ENCODE measurements at places on chromosomes 1 and 21.

GRCh38 chr1:174165471-174166137, 6.3 kb downstream of the RABGAP1L start:
- no peak for DNase-seq

DNA sequence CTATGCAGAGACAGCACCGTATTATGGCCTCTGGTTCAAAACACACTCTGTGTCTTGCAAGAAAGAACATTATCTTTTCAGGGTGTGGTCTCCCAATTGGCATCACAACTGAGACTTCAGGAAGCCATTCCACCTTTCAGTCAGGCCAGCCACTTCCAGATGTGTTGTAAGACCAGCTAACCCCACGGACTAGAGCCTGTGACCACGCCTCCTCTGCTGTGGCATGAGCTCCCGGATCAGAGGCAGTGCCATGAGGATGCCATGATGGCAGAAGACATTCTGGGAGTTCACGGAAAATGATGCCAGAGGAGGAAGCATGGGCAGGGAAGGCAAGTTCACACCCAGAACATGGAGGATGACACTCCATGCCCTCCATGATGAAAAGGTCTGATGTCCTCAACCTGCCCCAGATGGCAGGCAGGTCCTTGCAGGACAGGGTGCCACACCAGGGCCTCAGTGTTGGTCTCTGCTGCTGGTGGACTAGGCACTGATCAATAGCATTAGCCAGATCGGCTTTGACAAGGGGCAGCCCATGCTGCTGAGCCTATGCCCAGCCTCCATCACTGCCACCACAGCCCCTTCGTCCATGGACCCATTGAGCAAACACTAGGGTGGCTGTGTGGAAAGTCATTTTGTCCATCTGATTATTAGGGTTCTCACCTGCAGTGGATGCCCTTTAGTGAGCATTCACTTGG, 341.6 kb downstream of the MATN1 start:
- no peak for DNase-seq

DNA sequence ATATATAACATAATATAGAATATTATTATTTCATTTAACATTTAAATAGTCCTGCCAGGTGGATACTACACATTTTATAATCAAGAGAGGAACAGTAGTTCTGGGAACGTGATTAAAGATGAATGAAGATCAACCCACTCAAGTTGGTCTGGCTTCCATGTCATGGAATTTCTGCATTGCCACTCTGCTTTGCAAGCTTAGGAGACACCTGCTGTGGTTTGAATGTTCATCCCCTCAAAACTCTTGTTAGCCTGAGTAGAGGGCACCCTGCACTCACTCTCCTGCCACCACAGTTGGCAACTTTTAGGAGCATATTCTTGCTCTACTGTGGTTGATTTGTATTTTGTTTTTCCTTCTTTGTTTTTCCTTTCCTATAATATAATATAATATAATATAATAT, 153.2 kb downstream of the GLUL start:
- no peak for DNase-seq

GRCh38 chr1:115275216-115275615, 62.8 kb downstream of the NGF start:
- DNase-seq: no peak

DNA sequence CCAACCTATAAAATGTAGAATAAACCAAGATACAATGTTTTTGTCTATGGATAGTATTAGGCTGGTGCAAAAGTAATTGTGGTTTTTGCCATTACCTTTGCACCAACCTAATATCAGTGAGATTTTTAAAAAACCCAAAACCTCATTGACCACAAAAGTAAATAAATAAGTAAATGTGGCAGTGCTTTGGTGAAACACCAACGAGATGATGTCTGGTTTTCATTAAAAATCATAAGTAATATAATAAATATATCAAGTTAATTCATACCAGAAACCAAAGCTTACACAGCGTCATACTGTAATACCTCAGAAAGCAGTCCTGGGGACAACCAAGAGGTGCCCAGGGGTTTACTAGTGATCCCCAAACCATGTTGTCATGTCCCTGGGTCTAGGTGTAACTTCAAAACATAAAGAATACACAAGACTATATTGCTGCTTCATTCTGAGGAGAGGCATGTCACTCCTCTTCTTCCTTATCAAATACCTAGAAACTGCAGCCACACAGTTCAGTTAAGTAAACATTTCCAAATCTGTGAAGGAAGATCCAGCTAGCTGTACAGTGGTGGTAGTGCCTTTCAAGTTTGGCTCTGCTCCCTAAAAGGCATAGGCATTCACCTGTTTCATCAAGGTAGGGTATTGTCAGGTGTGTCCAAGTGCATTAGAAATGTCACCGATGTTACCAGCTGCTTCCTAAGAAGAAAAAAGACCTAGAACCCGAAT, 51.6 kb upstream of the ZC3H11B start:
- no peak for DNase-seq

- no peak for DNase-seq
Measured at GRCh38 chr1:204370176-204370575, 10.4 kb upstream of the PLEKHA6 start.

DNA sequence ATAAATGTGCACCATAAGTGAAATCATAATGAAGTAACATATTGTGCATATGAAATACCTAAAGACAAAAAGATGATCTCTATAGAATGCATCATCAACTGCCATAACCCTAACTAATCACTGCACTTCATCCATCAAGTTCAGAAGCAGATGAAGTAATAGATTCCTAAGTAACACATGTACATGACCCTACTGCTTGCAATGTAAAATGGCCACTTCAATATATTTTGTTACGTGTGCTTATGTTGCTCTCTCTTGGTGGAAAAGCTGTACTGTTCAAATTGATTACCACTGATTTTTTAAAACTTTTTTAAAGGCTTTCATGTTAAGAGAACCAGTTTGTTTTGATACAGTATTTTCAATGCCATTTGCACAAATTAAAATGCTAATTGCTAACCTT, 141.8 kb downstream of the TTLL7 start:
- no peak for DNase-seq

GRCh38 chr1:158285756-158286241, 3.9 kb upstream of the CD1C start:
- no peak for DNase-seq

Measured in stimulated activated CD8-positive, alpha-beta memory T cell treated with anti-CD3 and anti-CD28 coated beads, Interleukin-15, amount 100 ng/mL, for 48 hours (primary cell).